ENCODE measurements at places on chromosomes 6 and 20. TPM values are rescaled to one million over a fixed set of nuclear protein-coding genes. Genes with fewer than 3 reads are reported as not detected.

GRCh38 chr20:45970646-45971424 lies 1.2 kb downstream of the ZNF335 start:
- no peak for DNase-seq

- DNase-seq = no peak
These were observed 71.8 kb upstream of the HINT3 start for GRCh38 chr6:125884634-125885371.

DNA sequence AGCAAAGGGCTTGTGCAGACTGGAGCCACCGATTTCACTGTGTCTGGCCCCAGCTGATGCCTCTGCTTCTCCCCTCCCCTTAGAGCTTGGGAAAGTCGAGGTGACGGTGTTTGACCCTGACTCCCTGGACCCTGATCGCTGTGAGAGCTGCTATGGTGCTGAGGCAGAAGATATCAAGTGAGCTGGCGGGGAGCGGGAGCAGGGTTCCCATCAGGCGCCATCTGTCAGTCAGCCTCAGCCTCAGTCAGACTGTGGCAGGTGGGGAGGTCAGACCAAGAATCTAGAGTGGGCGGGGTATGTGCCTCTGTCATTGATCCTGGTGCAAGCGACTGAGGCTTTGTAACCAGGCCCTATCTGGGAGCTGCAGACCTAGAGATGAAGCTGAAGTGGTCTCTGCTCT lies 5.5 kb downstream of the ERGIC3 start:
- no peak for DNase-seq

- DNase-seq = no peak
These were observed 41.1 kb upstream of the BMP6 start for GRCh38 chr6:7684843-7685242.

GRCh38 chr20:17663486-17663885 lies 18.6 kb downstream of the RRBP1 start:
- DNase-seq = no peak

DNA sequence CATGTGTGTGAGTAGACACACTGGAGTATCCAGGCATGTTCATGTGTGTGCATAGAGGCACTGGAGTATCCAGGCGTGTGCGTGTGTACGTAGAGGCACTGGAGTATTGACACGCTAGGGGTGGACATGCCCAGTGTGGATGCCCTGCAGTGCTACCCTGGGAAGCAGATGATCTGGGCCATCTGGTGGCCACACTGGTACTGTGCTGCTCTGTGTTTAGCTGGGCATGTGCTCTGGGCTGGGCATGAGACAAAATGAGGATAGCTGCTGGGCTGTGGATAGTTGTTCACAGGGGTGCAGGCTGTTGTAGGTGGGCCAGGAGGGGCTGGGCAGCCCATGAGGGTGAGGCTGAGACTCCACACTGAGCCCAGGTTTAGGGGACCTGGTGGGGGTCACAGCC lies 24.0 kb upstream of the NPBWR2 start:
- DNase-seq = no peak

- no peak for DNase-seq
These were observed 12.8 kb downstream of the ME1 start for GRCh38 chr6:83417880-83418663.

- no peak for DNase-seq
These were observed 337.4 kb upstream of the SOX4 start for GRCh38 chr6:21256197-21256596.

DNA sequence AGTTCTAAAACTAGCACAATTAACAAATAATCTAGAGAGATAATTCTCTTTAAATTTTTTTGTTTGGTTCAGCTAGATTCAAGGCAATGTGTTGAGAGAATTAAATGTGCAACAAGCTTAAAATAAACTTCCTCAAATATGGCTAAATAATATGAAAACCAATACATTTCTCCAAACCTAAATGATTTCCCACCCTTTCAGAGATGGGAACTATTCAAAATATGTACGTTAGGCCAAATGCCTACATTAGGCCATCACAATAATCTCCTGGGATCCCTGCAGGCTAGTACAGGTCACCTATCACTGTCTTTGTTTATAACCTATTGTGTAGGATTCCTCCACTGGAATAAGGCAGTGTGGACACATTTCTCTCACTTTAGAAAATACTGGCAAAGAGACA lies 1.7 kb downstream of the FAXC start:
- no peak for DNase-seq

DNA sequence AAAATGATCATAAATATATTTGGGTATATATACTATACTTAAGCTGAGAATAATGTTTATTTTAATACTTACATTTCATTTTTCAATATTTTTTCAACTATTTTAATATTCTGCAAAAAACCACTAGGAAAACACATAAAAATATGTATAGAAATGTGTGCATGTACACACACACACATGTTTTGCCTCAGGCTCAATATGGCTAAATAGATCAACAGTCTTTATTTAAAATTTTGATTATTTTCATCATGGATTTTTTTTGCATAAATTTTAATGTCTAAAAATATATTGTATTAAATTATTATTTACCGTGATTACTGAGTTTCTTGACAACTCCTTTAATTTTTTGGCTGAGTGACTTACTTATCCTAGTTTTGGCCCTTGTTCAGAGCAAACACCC lies 846.5 kb downstream of the DHX35 start:
- no peak for DNase-seq

DNA sequence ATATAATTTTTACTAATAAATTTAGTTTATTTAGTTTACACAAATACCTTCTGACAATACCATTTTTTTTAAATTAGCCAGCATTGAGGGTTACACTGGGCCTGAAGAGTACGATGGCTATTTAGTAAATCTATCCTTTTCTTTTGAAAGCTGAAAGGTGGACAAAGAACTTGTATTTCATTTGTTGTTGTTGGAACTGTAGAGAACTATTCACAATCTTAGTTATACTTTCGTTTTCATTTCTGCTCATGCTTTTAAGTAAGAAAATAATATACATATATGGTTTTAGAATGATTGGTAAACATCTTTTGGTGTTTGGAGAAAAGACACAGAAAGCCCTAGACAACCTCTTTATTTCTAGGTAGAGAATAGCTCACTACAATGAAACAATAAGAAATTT lies 165.3 kb upstream of the FAM83B start:
- DNase-seq = no peak

- no peak for DNase-seq
These were observed 605.7 kb upstream of the GJE1 start for GRCh38 chr6:141526985-141527384.

DNA sequence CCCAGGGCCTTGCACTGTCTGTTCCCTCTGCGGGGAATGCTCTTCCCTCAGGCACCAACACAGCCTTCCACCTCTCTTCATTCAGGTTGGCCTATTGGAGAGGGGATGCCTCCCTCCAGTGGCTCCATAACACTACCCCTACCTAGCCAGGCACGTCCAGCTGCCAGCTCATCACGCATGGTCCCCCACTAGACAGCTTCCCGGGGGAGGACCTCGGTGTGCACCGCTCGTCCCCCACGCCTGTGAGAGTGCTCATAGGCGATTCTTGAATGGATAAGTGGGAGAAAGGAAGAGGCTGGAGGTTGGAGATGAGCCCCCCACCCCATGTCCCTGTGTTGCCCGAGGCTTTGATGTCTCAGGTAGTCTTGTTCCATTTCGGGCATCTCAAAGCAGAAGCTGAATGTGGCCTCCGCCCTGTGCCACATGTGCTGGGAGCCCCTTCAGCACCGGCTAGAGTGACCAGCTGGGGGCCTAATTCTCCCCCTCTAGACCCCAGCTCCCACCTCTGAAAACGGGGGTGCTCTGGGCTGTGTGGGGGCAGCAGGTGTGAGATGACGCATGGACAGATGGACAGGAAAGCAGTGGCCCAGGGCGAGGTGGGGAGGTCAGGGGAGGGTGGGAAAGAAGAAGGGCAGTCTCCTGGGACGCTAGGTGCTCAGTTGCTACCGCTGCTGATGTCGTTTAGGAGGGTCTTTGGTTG lies 333.0 kb downstream of the TAF4 start:
- DNase-seq = no peak

- DNase-seq = no peak
These were observed 89.0 kb upstream of the TOP1 start for GRCh38 chr20:40939667-40940066.

DNA sequence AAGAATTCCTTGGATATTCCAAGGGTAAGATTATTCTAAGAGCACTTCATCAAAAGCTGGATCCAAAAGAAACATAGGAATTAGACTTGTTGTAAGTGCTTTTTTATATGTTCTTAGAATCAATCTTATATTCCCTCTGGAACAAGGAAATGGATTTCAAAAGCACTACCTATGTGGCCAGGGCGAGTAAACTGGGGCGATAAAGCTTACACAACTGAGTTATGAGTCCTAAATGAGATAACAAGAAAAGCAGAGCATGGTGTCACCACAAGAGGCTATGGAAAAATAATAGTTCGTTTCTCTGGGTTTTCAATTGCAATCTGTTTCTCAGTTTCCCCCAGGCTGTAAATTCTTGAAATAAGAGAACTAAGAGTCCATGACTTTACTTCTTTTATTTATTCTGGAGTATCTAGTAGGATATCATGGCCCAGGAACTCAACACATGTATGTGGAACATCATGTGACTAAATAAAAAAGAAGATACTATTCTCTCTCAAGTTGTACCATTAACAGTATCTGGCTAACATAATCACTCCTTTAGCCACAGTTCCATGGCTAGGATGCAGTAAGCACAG lies 51.5 kb downstream of the NUDT3 start:
- no peak for DNase-seq

DNA sequence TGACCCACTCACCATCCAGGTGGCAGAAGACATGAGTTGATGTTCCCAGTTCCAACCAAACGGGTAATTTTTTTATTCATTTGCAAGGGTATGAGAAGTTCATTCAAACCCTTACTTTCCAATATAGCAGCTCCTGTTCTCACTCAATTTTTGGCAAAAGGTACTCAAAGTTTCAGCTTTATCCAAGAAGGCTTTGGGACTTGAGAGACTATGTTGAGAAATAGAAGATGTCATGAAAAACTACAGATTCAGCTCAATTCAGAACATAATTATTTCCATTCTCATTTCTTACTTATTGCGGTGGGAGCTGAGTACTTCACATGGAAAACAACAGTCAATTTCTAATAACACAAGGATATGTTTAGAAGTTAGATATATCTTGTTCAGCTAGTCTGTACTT lies 162.3 kb downstream of the FNDC1 start:
- no peak for DNase-seq

DNA sequence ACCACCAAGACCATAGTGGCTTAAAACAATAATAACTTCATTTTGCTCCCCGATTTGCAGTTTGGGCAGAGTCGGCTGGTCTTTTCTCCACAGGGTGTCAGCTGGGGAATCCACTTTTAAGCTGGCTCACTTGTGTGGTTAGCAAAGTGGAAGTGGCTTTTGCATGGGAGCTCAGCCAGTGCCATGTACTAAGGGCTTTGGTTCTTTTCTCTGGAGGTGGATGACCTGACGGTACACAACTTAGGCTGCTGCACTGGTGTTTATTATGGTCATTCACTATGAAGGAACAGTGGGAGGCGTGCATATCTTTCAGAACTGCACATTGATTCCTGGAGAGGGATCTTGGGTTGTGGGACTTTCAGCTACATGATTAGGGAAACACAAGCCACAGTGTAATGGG lies 141.0 kb downstream of the OR2B2 start:
- no peak for DNase-seq

DNA sequence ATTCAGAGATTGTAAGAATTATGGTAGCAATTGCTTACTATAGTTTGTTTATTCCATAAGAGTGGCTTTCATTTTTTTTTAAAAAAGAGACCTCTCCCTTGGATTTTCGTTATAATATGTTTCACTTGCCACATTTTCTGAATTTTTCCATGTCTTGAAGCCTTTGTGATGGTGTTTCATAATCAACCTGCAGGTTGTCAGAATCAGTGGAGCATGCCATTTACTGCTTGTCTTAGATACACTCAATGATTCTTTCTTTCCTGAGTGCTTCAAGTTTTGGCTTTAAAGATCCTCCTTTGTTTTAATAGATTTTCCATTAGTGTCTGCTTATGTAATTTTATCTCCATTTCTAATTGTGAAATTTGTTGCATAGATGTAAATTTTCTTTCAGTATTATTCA lies 31.2 kb downstream of the KCNQ5 start:
- no peak for DNase-seq

- DNase-seq = no peak
These were observed 26.8 kb downstream of the C6orf89 start for GRCh38 chr6:36912586-36912985.

DNA sequence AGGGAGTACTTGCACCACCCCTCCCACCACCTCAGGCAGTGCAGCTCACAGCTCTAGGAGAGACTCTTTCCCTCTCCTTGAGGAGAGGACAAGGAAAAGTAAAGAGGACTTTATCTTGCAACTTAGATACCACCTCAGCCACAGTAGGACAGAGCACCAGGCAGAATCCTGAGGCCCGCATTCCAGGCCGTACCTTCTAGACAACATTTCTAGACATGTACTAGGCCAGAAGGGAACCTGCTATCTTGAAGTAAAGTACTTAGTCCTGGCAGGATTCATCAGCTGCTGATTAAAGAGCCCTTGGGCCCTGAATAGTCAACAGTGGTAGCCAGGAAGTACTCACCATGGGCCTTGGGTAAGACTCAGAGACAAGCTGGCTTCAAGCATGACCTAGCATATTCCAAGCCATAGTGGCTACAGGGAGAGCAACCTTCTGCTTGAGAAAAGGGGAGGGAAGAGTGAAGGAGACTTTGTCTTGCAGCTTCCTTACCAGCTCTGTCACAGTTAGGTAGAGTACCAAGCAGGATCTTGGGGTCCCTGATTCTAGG lies 384.4 kb upstream of the RNF217 start:
- no peak for DNase-seq

- no peak for DNase-seq
These were observed 21.0 kb downstream of the EPB41L1 start for GRCh38 chr20:36175475-36175995.

DNA sequence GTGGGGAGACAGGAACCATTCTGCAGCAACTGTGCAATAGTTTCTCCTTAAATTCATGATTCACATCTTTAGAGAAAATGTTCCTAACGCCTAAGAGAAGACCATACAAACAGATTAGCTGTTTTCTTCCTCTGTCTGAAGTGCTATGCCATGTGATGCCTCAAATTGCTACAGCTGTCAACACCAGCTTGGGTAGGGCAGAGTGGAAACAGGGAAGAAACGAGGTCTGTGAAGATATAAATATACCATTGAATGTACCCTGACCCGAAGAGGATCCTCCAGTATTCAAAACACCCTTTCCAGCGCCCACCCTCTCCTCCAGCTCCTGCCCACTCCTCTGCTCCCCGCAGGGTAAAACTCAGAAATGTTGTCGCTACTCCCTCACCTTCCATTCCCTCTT lies 40.3 kb upstream of the PRND start:
- no peak for DNase-seq

Gene OR12D1
- total RNA-seq = not detected

Gene LAMA4
- 27.0 TPM for total RNA-seq

Gene OR2H1
- total RNA-seq = not detected

Gene GTSF1L
- not detected for total RNA-seq

Gene IRAK1BP1
- total RNA-seq = 9.3 TPM

Gene TDP2
- total RNA-seq = 25.1 TPM

Gene HLA-DRA
- 20.1 TPM for total RNA-seq

Gene KIAA1755
- total RNA-seq = 0.78 TPM

Gene RNF114
- total RNA-seq = 82.0 TPM
